ENCODE measurements at places on chromosomes 2 and 18.

GRCh38 chr18:45891806-45892205 lies 66.3 kb downstream of the SIGLEC15 start:
- DNase-seq, result no peak

- no peak for DNase-seq
Observed at GRCh38 chr2:160425434-160426151, 68.0 kb downstream of the RBMS1 start.

DNA sequence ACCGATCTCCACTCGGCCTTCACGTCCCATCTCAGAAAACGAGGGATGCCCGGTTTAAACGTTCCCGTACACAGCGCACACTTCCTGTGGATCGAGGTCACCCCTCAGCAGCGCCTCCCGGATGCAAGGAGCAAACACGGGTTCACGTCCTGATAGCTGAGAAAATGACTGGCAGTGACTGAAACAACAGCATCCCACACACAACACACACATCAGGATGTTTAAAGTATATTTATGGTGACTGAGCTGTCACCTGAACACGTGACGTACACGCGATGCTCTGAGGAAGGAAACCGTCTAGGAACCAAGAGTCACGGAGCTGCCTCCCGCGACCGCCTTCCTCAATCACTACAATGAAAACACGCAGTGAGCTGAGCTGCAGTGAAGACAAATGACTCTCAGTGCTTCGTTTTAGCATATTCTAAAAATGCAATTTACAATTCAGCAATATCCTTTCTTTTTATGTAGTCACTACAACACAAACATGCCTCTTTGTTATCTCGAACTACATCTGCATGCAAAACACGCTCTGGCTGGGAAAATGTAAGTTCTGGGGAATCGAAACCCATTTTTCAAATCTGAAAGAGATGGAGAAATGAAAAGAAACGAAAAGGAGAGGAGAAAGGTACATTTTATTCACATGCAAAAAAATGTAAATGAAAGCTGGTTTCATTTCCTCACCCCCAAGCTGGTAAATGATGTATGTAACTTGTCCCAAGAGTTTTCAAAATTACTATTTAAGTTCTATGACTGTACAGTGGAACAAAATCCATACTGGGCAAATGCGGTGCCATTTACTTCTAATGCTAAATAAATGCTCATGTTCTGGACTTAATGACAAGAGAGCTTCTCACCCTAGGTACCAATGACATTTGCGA lies 19.8 kb downstream of the HDAC4 start:
- peak; percentile 73 for DNase-seq

GRCh38 chr2:66496670-66497420 lies 61.9 kb downstream of the MEIS1 start:
- no peak for DNase-seq

GRCh38 chr2:3051266-3051665 lies 326.4 kb downstream of the EIPR1 start:
- DNase-seq, result peak; percentile 48

DNA sequence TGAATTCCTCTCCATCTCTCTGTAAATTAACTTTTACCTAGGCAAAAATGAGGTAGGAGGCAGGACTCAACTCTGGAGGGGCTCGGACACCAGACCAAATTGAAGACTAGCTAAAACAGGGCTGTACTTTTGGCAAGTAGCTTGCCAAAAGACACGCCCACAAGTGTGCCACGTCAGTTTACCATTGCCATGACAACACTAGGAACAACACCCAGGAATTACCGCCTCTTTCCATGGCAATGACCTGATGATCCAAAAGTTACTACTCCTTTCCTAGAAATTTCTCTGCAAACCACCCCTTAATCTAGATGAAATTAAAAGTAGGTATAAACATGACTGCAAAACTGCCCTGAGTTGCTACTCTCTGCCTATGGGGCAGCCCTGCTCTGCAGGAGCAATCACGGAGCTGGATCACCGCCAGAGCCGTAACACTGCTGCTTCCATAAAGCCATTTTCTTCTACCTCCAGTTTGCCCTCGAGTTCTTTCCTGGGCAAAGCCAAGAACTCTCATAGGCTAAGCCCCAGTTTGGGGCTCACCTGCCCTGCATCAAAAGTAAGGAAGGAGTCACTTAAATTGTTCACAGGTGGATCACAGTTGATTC lies 66.0 kb upstream of the FAM136A start:
- no peak for DNase-seq

- DNase-seq, result peak; percentile 57
Observed at GRCh38 chr18:62187543-62188510, 772 bp downstream of the RELCH start.

- DNase-seq, result no peak
Observed at GRCh38 chr2:231172025-231172424, 26.4 kb upstream of the ARMC9 start.

GRCh38 chr2:178277741-178278197 lies 83.5 kb downstream of the OSBPL6 start:
- no peak for DNase-seq

DNA sequence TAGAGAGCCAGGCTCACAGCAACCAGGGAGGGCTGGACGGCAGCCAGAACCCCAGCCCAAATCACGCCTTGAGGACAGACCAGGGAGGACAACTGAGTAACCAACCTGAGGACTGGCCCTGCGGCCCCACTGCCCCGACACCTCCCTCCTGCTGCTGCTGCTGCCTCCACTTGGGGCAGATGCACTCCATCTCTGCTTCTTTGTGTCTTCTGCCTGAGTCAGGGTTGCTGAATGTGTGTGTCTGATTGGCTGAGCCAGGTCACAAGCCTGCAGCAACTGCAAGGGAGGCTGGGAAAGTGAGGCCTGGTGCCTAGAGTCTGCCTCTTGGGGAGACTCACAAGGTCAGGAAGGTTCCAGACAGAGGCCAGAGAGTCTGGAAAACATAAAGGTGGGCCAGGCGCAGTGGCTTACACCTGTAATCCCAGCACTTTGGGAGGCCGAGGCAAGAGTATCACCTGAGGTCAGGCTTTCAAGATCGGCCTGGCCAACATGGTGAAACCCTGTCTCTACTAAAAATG lies 83.4 kb downstream of the ZFP36L2 start:
- no peak for DNase-seq

DNA sequence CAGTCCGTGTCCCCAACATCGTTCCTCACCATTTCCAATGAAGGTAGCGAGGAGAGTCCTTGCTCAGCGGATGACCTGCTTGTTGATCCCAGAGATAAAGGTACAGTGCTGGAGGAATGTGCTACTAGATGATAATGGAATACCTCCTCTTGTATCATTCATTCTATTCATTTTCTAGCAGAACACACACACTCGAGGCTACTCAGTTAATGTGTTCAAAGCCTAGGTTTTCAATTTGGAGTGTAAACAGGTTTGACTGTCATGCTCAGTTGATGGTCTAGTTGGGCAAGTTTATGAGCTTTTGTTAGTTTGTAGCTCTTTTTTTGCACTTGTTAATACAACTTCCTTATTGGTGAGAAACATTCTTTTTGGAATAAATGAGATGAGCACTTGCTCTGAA lies 114.2 kb downstream of the ICA1L start:
- no peak for DNase-seq

- DNase-seq, result no peak
Observed at GRCh38 chr2:215365184-215365658, 53.4 kb downstream of the ATIC start.

GRCh38 chr2:44909831-44910230 lies 31.7 kb upstream of the SIX3 start:
- DNase-seq, result no peak

GRCh38 chr18:2908166-2908945 lies 61.5 kb downstream of the EMILIN2 start:
- DNase-seq, result no peak

- DNase-seq, result no peak
Observed at GRCh38 chr18:35283923-35284794, 5.9 kb downstream of the ZSCAN30 start.

DNA sequence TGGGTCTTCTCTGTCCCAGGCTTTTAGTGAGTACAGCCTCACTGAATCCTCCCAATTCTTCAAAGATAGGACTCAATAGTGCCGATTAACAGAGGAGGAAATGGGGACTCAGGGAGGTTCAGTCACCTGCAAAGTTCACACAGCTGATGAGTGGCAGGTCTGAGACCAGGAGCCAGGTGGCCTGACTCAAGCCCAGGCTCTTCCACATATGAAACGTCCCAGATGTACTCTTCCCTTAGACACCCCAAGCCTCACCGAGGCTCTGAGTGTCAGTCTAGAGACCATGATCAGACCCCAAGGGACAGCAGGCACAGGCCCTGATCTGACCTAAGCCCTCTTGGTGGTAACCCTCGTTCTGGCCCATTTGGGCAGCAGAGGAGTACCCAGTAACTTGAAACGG lies 115.2 kb downstream of the INHBB start:
- DNase-seq, result no peak

GRCh38 chr2:67436221-67436620 lies 39.1 kb downstream of the ETAA1 start:
- DNase-seq, result no peak

Measured in inflammatory macrophage (primary cell).